Stimulated activated CD4-positive, alpha-beta T cell treated with anti-CD3 and anti-CD28 coated beads, Interleukin-15, amount 100 ng/mL, for 1 hour (primary cell): ENCODE measurements at places on chromosomes 5 and 9.

DNA sequence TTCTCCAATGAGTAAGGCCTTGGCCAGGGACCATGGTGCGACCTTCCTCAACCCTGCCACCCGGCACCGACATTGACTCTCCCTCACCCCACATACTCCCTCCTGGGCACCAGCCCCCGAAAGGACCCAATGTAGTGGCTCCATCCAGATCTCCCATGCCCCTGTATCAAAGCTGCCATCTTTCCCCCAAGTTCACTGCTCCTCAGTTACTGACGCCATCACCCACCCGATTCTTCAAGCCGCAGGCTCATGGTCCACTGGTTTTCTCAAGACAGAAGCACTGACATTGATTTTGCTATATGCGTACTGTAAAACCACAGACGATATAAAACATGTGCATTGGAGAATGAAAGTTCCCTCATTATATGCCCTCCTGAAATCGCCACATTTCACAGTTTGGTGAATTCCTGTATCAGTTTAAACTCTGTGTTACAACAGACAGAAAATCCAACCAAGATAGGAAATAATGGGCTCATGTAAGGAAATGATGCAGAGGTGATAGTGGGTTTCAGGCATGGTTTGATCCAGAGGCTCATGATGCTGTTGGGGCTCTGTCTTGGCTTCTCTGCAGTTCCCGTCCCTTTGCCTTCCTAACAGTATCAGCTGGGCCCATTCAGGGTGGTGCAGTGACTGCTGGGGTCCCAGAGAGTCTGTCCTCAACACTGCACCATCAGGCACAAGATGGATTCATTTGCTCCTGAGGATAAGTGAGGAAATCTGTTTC lies 207.3 kb upstream of the IER5L start:
- DNase-seq = no peak

DNA sequence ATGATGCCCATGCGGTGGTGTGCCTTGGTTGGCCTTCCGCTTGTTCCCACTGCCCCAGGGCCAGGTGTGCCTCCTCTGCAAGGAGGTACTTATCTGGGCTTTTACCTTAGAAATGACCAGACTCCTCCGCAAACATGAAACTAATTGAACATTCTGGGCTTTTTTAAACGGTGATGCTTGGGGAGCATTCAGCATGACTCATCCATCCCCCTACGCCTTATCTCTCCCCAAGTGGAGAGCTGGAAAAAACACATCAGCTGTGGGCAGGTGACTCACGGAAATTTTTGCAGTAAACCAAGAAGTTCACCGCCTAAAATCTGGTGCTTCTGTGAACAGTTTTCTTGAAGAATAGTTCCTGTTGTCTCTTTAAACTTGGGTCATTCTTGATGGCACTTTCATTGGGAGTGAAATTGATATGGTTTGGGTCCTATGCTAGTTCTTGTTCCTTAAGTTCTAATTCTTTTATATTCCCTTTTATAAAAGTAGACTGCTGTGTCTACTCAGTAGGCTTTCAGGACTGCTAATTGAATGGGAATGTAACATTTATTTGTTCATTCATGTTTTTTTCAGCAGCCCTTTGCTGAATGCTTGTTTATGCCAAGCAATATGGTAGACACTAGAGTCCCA lies 39.6 kb downstream of the SFXN1 start:
- DNase-seq = peak; percentile 61

- no peak for DNase-seq
Observed at GRCh38 chr9:79120941-79121340, 450.8 kb upstream of the TLE4 start.

GRCh38 chr9:121852651-121853616 lies 201.5 kb downstream of the DAB2IP start:
- DNase-seq = no peak

GRCh38 chr5:140145256-140145655 lies 19.5 kb downstream of the IGIP start:
- DNase-seq = no peak

- no peak for DNase-seq
Observed at GRCh38 chr9:9305600-9305999, 1307.2 kb downstream of the PTPRD start.

DNA sequence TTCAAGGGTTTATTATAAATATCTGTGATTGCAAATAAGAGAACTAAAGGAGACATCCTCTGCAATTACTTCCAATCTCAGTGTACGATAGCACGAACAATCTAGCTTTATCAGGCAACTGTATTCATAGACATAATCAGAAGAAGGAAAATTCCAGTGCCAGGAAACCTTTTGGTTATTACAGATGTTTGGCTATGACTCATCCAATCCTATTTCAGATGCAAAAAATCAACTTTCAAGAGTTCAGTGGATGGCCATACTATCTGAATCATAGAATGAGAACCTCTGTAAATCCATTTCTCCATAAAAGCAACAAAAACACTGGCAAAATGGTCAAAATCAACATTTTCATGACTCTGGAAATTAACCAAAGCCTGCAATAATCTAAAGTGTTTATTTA lies 37.9 kb downstream of the GAS1 start:
- DNase-seq = no peak

GRCh38 chr5:160616712-160617497 lies 195.2 kb downstream of the PTTG1 start:
- no peak for DNase-seq

GRCh38 chr5:152505442-152506042 lies 100.5 kb upstream of the NMUR2 start:
- DNase-seq = no peak

- DNase-seq = no peak
Observed at GRCh38 chr5:107813559-107813958, 142.8 kb upstream of the EFNA5 start.

DNA sequence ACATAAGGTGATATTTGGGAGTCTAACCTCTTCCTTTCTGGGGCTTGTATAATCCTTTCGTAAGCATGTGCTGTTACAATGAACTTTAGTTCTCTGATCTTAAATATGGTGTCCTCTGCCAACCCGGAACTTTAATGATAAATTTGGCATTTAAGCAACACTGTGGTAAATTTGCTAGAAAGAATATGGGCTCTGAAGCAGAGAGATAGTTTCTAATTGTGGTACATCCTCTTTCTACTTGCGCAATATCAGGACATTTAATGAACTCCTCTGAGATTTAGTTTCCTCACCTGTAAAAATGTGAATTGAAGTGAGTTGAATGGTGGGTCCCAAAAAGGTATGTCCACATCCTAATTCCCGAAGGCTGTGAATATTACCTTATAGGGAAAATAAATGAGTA lies 364.7 kb downstream of the CAAP1 start:
- no peak for DNase-seq

DNA sequence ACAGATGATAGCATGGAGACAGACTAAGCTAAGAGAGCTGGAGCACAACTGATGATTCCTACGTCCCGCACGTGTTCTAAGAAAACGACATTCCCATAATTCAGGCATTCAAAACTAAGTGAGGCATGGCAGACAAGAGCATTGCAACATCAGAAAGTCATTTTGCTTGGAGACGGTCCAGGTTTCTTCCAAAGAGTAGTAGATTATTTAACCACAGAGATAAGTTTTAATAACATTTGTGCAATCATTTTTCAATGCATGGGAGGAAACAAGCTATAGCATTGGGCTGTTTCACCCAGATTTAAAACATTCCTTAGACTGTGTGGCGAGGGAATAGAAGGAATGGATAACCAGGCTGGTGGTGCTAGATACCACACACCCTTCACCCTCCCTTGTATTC lies 117.2 kb downstream of the APBA1 start:
- no peak for DNase-seq

- DNase-seq = no peak
Observed at GRCh38 chr9:137987244-137988030, 109.9 kb downstream of the CACNA1B start.

DNA sequence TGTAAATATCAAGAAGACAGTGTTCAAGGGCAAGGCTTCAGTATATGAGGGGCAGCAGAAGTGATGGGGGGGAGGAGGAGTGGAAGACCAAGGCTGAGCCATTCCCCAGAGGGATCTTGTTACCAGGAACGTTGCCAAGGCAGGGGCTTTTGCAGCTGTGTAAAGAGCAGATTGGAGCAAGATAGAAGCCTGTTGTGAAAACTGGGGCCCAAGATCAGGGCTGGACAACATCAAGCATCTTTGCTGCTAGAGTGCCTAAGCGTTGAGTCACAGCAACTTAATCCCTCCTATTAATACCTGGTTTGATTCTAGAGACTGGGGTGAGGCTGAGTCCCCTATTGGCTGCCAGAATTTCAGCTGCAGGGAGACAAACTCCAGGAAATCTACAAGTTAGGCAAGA lies 18.4 kb upstream of the ERCC6L2 start:
- DNase-seq = no peak

- no peak for DNase-seq
Observed at GRCh38 chr9:36987891-36988290, 46.2 kb downstream of the PAX5 start.

- no peak for DNase-seq
Observed at GRCh38 chr5:118778941-118779340, 209.4 kb downstream of the DTWD2 start.

DNA sequence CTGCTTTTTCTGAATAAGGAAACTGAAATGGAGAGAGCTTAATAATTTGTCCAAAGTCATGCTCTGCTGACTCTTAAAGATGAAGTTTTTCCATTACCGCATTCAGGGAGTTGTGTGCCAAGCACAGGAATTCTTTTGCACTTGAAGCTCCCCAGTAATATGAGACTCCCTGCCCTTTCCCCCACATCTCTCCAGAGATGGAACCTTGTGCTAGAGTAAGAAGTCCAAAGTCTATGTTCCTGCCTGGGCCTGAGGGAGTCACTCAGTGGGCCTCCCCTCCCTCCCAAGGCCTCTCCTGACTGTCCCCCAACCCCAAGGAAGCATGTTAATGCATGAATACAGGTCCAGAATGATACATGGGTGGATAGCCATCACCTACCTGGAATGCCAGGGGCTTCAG lies 173.3 kb upstream of the SEMA6A start:
- no peak for DNase-seq

- no peak for DNase-seq
Observed at GRCh38 chr5:132750471-132751230, 3.4 kb downstream of the CCNI2 start.

- no peak for DNase-seq
Observed at GRCh38 chr5:36521838-36522745, 84.3 kb upstream of the SLC1A3 start.

GRCh38 chr5:148586796-148587195 lies 67.5 kb downstream of the HTR4 start:
- DNase-seq = no peak

DNA sequence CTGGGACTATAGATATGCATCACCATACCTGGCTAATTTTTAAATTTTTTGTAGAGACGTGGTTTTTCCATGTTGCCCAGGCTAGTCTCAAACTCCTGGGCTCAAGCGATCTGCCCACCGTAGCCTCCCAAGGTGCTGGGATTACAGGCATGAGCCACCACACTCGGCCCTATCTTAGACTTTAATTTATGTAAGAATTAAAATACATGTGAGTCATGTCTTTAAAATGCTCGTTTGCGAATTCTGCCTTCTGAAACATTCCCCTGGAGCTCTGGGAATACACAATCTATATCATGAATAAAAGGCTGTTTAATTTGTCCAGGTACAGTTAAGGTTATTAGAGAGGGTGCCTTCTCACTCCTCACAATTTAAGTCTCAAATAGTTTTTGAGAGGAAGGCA lies 32.8 kb downstream of the RHOBTB3 start:
- DNase-seq = no peak

GRCh38 chr9:134912126-134912840 lies 5.4 kb downstream of the FCN1 start:
- DNase-seq = no peak
